ENCODE measurements at places on chromosomes 6 and 20.

GRCh38 chr6:110629153-110629552, 152.7 kb upstream of the SLC22A16 start:
- DNase-seq: no peak

- no peak for DNase-seq
Observed at GRCh38 chr6:166496460-166496859, 90.0 kb downstream of the RAMACL start.

DNA sequence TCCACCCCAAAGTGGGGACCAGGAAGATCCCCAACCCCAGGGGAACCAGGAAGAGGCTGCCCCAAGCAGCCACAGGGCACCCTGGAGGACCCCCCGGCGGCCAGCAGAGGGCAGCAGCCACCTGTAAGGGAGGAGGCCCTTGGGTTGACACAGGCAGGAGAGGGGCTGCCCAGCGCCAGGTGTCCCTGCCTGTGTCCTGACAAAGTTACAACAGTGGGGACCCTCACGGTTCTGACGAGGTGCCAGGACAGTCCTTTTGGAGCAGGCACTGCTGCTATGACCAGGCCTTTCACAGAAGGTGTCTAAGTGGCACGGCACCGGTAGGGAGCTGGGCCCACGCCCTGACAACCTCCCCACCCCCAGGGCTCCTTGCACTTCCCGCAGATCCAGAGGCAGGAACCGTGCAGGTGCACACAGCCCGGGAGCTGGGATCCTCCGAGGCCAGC, 176.7 kb downstream of the BMP7 start:
- DNase-seq: peak; percentile 67

- no peak for DNase-seq
Observed at GRCh38 chr6:168699631-168700295, 258.8 kb downstream of the SMOC2 start.

- DNase-seq: no peak
Observed at GRCh38 chr20:64041040-64041780, 5.2 kb downstream of the C20orf204 start.

DNA sequence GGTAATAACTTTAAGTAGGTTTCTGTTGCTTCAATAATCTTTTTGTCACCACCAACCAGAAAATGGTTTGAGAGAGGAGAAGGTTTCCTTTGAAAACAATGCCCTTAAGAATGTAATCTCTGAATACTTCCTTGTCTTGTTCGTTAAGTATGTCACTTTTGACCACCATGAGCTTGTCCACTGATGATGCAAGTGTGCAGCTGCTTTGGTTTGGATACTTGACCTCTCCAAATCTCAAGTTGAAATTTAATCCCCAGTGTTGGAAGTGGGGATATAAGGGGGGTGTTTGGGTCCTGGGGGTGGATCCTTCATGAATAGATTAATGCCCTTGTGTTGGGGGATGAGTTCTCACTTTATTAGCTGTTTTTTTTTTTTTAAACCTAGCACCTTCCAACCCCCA, 985.4 kb downstream of the EPHA7 start:
- DNase-seq: no peak

DNA sequence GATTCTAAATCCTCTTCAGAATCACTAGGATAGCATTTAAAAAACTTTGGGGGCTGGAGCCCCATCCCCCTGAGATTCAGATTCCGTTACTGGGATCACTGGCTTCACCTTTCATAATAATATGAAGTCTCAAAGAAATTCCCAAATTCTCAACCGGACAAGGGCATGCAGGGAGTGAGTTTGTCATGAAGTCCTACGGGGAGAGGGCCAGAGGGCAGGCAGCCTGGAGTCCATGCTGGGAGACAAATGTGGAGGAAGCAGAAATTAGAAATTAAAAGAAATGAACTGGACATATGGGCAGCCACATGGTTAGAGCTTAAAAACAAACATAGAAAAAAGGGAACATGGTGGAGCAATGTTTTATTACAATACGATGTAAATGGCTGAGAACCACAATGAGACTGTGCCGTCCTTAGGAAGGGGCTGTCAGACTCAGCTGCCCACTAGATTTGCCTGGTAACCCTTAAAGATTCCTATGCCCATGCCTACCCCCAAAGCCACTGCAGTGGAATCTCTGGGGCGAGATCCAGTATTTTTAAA, 142.6 kb downstream of the CEBPB start:
- no peak for DNase-seq

DNA sequence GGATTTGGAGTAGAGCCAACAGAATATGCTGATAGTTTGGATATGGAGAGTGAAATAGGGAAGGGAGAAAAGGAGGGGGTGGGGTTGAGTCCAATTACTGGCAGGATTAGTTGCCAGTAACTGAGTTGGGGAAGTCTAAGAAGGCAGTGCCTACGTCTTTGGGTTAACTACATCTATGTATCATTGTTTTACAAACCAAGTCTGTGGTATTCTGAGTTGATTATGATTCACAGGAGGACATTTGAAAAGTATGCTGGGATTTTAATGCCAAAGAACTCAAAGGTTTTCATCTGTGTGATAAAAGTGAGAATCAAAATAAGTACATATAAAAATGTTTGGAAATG, 14.7 kb downstream of the DSE start:
- no peak for DNase-seq

GRCh38 chr20:62137478-62138203, 5.6 kb downstream of the PSMA7 start:
- DNase-seq: no peak

DNA sequence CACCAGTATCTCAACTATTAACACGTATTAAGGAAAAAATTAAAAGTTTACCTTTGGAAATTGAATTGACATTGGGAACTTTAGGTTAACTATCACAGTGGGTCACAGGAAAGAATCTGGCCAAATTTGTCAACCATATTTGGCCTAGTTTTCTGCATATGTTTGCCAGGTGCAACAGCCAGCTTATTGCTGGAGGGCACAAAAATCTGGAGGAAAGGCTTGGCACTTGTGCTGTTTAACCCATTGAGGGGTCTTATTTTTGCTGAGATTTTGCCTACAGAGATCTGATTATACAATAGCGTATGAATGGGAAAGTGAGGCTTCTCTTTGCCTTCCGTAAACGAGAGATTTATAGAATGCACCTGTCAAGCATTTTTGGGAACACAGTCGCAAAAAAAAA, 190.4 kb downstream of the PRL start:
- no peak for DNase-seq

DNA sequence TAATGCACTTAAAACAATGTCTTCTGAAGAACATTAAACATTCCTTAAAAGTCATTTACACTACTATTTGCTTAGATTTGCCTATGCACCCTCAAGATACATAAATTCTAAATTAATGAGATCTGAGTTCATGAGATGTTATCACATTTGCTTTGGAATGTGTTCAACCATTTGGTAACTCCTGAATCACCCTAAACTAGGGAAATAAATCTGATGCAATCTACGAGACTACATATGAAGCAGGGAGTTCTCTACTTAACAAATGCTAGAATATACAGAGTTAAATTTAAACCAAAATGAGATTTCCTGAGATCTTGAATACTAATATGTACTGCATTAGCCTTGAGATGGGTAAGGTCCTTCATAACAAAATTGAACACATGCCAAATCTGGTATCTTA, 170.1 kb downstream of the CLIC5 start:
- DNase-seq: no peak

DNA sequence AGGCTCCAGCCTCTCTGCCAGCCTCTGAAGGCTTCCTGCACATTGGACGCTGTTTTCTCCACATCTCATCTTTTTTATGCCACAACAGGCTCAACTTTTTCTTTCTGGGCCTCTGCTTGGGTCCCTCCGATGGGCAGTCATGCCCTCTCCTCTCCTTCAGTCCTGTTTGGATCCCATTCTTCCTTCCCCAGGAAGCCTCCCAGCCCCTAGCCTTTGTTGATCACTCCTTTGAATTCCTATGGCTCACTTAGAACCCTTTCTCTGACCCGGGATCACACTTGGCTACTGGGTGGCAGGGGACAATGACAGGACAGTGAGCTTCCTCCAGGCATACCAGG, 4.5 kb downstream of the SLA2 start:
- DNase-seq: no peak
